ENCODE measurements at places on chromosomes 4 and X.

DNA sequence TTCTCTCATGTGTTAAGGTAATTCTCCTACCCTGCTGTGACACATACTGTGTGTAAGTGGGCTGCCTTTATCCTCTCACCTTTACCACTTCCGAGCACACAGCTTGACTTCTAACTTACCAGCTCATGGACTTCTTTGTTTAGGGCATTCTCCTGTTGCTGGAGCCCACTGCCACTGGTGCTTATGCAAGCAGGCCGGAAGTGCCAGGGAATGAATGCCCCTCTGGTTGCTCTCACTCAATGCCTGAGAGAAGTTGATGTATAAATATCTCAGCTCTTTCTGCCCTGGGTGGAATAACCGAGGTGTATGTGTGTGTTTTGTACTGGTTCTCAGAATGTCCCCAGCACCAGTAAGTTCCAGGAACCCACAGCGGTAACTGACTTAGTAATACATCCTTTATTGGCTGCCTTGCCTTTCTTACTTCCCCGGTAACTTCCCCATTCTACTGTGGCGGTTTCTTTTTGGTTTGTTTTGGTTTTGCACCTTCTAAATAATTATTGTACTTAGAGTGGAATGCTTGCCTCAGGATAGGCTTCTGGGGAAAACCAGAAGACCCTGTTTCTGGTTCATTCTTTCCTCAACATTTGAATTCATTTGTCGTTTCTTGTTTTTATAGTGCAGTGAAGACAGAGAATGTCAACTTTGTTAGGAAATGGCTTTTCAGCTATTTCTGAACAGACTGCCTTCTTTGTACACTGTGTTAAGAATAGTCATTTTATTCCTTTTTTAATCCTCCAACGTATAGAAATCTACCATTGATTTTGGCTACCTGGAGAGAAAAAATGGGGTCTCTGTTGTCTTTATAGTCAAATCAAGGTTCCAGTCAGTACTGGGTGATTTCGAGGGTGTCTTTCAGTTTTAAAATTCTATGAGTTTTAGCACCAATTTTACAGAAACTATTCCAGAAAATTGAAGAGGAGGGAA lies 45.4 kb downstream of the CXorf58 start:
- peak; percentile 80 for DNase-seq

- no peak for DNase-seq
Observed at GRCh38 chrX:30795981-30796958, 92.8 kb downstream of the TAB3 start.

- DNase-seq = no peak
Observed at GRCh38 chrX:96722781-96723180, 38.1 kb downstream of the DIAPH2 start.

- DNase-seq = no peak
Observed at GRCh38 chr4:159400558-159401225, 297.8 kb downstream of the RAPGEF2 start.

GRCh38 chr4:182318256-182318655 lies 75.1 kb downstream of the TENM3 start:
- DNase-seq = no peak

DNA sequence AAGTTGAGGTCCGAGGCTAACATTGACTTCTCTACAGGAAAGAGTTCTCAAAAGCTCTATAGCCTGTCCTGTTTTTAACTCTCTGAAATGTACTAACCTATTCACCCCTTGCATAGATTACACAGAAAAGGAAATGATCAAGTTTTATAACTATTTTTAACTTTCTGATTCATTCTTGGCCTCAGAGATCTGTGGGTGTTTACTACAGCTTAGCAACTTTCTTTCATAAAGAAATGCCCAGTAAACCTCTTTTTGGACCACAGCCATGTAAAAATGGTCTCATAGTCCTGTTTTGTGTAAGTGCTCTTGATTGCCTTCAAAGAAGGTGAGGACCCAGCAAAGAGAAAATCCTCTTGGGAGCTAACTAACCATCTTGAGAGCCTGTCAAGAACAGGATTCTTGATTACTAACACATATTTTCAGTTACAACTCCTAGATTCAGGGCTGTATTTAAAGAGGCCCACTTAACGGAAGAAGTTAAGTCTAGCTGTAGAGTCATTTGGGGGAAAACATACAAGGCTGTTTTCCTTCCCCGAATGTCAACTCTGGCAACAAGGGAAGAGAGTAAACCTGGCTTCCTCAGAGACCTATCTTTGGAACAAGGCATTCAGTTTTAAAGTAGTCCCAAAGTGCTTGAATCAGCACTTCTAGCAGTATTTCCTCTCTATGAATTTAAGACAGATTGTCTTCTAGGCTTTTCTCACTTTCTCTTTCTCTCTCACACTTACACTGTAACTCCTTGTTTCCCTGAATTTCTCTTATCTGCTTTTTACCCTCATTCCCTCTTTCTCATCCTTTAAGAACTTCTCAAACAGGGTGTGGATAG lies 78.2 kb downstream of the IL21 start:
- no peak for DNase-seq

DNA sequence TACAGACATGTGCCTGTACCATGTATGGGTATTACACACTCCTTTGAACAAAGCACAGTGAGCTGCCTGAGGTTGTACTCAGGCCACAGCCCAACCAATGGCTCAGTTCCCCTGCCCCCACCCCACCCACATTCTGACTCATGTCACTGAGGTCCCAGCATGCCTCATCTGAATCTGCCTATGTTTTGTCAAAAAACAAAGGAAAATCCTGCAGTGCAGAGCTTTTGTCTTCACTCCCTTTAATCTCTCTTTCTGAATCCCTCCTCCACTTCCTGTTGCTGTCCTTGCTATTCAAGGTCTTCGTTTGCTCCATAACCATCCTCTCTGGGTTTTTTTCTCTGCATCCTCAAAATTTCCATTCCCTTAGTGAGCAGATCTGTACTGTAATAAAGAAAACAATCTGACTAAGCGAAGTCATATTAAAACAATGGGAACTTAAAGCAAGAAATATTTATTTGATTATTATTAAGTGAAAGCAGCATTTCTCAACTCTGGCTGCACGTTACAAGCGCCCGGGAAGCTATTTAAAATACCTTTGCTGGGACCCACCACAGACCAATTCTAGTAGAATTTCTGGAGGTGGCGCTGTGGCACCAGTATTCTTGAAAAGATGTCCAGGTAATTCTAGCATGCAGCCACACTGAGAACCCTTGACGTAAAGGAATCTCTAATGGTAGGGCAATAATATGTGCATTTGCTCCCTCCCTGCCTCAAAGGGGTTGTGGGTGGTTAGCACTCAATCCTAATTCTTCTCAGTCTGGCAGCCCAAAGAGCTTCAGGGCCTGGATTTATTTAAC lies 8.7 kb downstream of the GUCY2F start:
- no peak for DNase-seq

All from T-helper 2 cell (primary cell).